ENCODE measurements at places on chromosomes 2 and 18. TPM values are rescaled to one million over a fixed set of nuclear protein-coding genes. Genes with fewer than 3 reads are reported as not detected.

LRP2 gene
- total RNA-seq: 6.1 TPM

ASB18 gene
- not detected for total RNA-seq

PDE1A gene
- 2.7 TPM for total RNA-seq

AQP4 gene
- total RNA-seq: not detected

DSG4 gene
- total RNA-seq: under 0.01 TPM

DNAJC5G gene
- total RNA-seq: not detected

TMEM17 gene
- 2.8 TPM for total RNA-seq

CDKL4 gene
- not detected for total RNA-seq

WNT6 gene
- not detected for total RNA-seq

TMEM247 gene
- total RNA-seq: not detected

LPIN1 gene
- 22.9 TPM for total RNA-seq

OTOS gene
- not detected for total RNA-seq
